ENCODE measurements at places on chromosomes 11 and 22. TPM values are rescaled to one million over a fixed set of nuclear protein-coding genes. Genes with fewer than 3 reads are reported as not detected.

MFNG gene
- 13.4 TPM for total RNA-seq

DEUP1 gene
- not detected for total RNA-seq

CSNK2A3 gene
- 4.5 TPM for total RNA-seq

SHANK3 gene
- total RNA-seq = 18.1 TPM

TEX54 gene
- total RNA-seq = not detected

GRIA4 gene
- not detected for total RNA-seq

PRAME gene
- not detected for total RNA-seq

ADM2 gene
- total RNA-seq = not detected

OVOL1 gene
- total RNA-seq = 0.44 TPM

SERPING1 gene
- total RNA-seq = 318 TPM

TMEM45B gene
- total RNA-seq = not detected

FIBIN gene
- total RNA-seq = 101 TPM

GALNT18 gene
- total RNA-seq = 57.1 TPM

CNTF gene
- total RNA-seq = 1.5 TPM

GGTLC2 gene
- not detected for total RNA-seq

OR8G5 gene
- not detected for total RNA-seq

MS4A4E gene
- total RNA-seq = 4.7 TPM

NXPE1 gene
- total RNA-seq = not detected

CCDC89 gene
- total RNA-seq = 0.57 TPM

PRR14L gene
- total RNA-seq = 23.6 TPM

GDPD4 gene
- total RNA-seq = not detected

KRTAP5-10 gene
- total RNA-seq = not detected

OR52I1 gene
- total RNA-seq = not detected

USP2 gene
- 0.19 TPM for total RNA-seq

MFRP gene
- total RNA-seq = not detected

OR8G1 gene
- not detected for total RNA-seq

MRGPRX4 gene
- total RNA-seq = not detected

H19 gene
- total RNA-seq = 123 TPM

C22orf42 gene
- total RNA-seq = not detected

SNX32 gene
- total RNA-seq = not detected

DCHS1 gene
- 7.0 TPM for total RNA-seq

OR2AT4 gene
- not detected for total RNA-seq

CCDC116 gene
- 0.22 TPM for total RNA-seq

ARSA gene
- 28.2 TPM for total RNA-seq

RAG2 gene
- total RNA-seq = not detected

GPHA2 gene
- not detected for total RNA-seq

MUC5AC gene
- total RNA-seq = not detected

PKDREJ gene
- 0.22 TPM for total RNA-seq

PLAAT5 gene
- 59.5 TPM for total RNA-seq

TTC28 gene
- total RNA-seq = 43.8 TPM

P2RY2 gene
- total RNA-seq = 0.57 TPM

RAB3IL1 gene
- 18.5 TPM for total RNA-seq

APOBEC3H gene
- not detected for total RNA-seq

ASCL2 gene
- 0.98 TPM for total RNA-seq

MUC2 gene
- not detected for total RNA-seq

CCDC188 gene
- total RNA-seq = not detected

SEZ6L gene
- 0.44 TPM for total RNA-seq

MRGPRX3 gene
- not detected for total RNA-seq

All from subcutaneous adipose tissue (tissue), 4 donors.